Glutamatergic neuron (in vitro differentiated cells): ENCODE measurements at places on chromosomes 12 and 14. TPM values are rescaled to one million over a fixed set of nuclear protein-coding genes. Genes with fewer than 3 reads are reported as not detected.

Gene RHOJ
- not detected for total RNA-seq

Gene A2M
- total RNA-seq = 346 TPM

Gene AICDA
- not detected for total RNA-seq

Gene KRT6C
- total RNA-seq = not detected

Gene NTN4
- 0.59 TPM for total RNA-seq

Gene SMCO2
- not detected for total RNA-seq

Gene JPH4
- 52.7 TPM for total RNA-seq

Gene GLI1
- 2.3 TPM for total RNA-seq

Gene SLC25A47
- total RNA-seq = not detected

Gene IRAK3
- 3.9 TPM for total RNA-seq
